ENCODE measurements at places on chromosomes 2 and 18. TPM values are rescaled to one million over a fixed set of nuclear protein-coding genes. Genes with fewer than 3 reads are reported as not detected.

CENPA gene
- total RNA-seq = 49.1 TPM

MAP3K19 gene
- not detected for total RNA-seq

DYNAP gene
- total RNA-seq = not detected

EFR3B gene
- total RNA-seq = 7.9 TPM

FLACC1 gene
- 0.14 TPM for total RNA-seq

CRYGC gene
- not detected for total RNA-seq
